ENCODE measurements at places on chromosomes 4 and X.

DNA sequence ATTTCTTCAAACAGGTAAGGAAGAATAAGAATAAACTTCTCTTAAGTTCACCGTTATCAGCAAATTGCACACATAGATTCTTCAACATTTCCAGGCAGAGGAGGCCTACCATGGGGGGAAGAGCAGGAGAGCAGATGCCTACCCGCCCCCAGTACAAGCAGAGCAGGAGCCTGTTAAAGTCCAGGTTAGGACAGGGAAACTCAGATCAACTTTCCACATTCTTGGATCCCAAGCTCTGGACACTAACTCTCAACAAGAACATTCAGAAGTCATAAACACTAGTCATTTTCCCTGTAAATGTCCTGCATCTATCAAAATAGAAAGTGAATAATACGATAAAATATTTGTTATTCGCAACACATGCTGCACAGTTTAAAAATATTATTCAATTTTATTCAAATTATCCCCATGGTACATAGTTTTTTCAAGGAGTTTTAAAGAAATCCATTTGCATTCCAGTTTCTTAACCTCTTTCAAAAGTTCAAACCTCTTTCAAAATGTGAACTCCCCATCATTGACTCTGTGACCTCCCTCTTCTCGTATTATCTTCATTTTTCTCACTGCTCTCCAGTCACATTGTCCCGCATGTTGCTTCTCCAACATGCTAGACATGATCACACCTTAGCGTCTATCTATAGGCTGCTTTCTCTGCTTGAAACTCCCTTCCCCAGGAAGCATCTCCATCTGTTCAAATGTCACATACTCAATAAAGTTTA is 185.2 kb upstream of the NEIL3 start:
- DNase-seq: no peak

DNA sequence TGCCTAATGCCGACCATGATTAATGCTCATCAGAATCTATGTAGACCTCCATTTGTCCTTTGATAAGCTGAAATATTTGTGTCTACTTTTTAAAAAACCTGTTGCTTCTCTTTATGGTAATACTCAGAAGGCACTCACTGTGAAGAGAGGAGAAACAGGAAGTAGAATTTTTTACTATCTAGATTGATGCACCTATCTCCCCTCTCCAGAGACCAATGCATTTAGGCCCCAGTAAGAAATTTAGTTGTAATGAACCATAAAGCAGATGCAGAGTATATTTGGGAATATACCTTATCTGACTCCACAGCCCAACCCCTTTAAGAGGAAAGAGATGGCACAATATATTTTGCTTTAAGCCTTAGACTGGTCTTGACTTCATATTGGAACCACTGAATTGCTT is 11.1 kb downstream of the TBL1X start:
- no peak for DNase-seq

- no peak for DNase-seq
Observed at GRCh38 chr4:183624548-183624947, 34.4 kb downstream of the RWDD4 start.

DNA sequence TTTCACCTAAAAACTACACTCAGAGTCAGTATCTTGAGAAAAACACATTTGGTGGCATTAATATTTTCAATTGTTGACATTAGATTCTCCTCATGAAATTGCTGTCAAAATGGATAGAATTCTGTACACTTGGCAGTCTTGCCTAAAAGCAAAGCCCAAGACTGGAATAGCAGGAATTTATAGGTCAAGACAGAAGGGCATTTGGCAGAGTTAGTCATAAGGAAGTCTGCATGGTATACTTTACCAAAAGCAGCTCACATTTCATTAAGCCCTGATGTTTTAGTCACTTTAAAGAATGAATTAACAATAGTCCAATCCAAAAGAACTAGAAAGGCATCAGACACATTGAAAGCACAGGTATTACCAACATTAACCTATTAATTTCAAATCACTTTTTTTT is 7.1 kb downstream of the CCDC160 start:
- DNase-seq: no peak

GRCh38 chrX:153501530-153501929 is 6.8 kb downstream of the BGN start:
- DNase-seq: no peak

DNA sequence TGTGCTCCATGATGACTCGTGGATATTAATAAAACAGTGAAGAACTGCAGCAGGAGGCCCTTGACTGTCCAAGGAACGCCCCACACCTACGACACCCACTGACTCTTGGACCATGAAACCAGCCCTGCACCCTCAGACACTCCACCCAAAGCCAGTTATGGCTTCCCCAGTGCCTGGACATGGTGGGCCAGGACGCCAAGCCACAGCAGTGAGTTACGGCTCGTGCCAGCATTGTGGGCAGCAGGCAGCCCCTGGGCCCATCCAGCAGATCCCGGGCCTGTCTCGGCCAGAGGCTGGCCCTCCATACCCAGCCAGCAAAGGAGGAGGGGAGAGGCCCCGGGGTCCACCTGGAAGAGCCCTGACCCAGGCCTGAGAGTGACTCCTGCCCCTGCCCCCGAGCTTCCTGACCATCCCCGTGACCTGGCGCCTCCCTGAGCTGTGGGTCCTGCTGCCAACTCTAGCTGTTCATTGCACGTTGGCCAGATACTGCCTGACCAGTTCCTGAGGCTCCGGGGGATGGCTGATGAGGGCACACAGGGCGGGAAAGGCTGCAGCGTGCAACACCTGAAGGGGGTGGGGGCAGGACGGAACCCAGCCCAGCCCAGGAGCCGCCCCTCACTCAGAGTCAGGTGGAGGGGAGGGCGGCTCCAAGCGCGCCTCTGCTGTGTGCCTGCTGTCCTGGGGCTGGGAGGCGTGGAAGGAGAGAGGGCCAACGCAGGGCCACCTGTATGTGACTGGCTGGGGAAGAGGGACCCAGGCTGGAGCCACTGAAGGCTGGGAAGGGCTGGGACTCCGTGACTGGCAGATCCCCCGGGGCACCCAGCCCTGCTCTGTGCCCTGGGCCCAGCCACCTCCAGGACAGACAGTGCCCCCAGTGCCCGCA is 739 bp downstream of the SLC49A3 start:
- DNase-seq: no peak

DNA sequence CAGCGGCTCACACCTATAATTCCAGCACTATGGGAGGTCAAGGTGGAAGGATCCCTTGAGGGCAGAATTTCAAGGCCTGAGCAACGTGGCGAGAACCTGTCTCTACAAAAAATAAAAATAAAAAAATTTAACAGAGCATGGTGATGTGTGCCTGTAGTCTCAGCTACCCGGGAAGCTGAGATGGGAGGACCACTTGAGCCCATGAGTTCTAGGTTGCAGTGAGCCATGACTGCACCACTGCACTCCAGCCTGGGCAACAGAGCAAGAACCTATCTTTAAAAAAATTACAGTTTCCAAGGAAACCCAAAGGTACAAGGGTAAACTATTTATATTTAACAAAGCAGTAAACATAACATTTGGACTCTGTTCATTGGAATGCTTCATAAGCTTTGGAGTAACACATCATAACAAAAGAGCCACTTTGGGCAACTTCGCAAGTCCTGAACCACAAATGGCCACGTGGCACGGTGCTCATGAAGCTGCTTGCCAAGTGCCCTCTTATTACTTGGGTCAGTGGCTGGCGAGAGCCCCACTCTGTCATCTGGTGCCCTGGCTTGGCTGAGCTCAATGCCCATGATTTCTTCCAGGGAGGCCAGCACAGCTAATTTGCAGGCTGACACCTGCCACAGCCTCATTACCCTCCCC is 165.6 kb downstream of the SH3KBP1 start:
- no peak for DNase-seq

GRCh38 chr4:165192500-165192898 is 14.9 kb upstream of the KLHL2 start:
- DNase-seq: no peak

DNA sequence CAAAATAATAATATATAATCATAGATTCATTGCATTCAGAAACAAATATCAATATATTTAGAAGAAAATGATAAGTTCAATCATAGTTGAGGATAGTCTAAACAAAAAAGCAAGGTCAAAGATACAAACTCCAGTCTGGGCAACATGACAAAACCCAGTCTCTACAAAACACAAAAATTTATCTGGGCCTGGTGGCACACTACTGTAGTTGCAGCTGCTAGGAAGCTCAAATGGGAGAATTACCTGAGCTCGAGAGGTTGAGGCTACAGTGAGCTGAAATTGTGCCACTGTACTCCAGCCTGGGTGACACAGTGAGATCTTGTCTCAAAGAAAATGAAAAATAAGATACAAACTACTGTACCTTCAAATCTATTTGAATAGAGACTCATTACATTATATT is 52.7 kb upstream of the ANXA10 start:
- DNase-seq: no peak

DNA sequence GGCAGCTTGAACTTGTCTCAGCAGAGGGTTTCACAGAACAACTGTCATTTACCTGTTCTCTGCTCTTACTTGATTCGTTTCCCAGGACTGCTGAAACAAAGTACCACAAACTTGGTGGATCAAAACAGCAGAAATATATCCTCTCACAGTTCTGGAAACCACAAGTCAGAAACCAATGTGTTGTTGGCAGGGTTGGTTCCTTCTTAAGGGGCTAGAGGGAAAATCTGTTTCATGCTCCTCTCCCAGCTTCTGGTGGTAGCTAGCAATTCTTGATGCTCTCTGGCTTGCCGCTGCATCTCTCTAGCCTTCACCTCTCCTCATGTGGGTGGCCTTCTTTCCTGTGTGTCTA is 4.7 kb downstream of the TLR8 start:
- DNase-seq: no peak

- DNase-seq: no peak
Observed at GRCh38 chr4:109873791-109874514, 26.0 kb downstream of the LRIT3 start.

- DNase-seq: no peak
Observed at GRCh38 chr4:7103607-7104365, 35.9 kb upstream of the GRPEL1 start.

DNA sequence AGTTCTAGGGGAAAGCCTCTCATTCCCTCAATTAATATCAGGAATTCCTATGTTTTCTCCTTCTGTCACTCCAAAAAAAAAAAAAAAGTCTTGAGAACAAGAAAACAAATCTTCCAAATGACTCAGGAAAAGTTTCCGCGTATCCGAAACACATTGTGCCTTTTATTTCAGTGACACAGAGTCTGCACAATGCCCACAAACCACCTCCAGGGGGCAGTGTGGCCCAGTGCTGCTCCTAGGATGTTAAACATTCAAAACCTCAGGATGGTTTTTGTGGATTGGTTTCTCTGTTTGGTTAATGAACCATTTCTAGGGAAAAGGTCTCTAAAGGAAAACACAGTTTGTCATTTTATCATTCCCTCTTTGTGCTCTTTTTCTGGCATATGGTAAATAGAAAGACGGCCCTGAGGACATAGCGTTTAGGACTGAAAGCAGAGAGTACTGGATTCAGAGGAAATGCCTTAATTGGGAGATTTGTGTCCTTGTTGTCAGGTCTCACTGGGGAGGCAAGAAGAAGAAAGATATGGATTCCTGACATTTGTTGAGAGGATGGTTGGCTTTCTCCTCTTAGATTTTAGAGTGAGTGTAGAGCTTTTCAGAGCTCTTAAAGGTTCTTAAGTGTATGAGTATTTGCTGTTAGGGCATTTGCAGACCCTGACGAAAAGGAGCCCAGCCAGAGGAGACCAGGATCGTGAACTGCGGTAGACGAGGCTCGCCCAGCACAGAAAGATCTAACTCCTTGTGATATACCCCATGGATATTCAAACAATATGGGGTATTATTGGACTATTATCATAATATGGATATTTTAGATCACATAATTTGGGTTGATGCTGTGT is 65.7 kb upstream of the MAP9 start:
- peak; percentile 52 for DNase-seq

DNA sequence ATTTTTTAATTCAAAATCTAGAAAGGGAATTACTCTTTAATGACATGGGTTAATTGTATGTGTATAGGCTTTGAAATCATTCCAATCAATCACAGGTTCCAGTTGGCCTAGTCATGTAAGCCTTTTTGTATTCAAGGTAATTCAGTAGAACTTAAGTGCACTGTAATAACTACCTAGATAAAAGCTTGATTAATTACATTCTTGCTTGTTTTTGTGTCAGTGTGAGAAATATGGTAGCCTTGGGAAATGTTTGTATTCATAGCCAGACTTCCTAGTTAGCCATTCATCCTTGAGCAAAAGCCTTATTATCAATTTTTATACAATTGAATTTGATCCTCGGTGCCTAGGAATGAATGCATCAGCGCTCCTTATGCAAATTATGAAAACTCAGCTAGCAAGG is 33.5 kb downstream of the TKTL2 start:
- DNase-seq: peak; percentile 81

GRCh38 chr4:42466273-42466844 is 69.1 kb downstream of the SHISA3 start:
- DNase-seq: no peak

DNA sequence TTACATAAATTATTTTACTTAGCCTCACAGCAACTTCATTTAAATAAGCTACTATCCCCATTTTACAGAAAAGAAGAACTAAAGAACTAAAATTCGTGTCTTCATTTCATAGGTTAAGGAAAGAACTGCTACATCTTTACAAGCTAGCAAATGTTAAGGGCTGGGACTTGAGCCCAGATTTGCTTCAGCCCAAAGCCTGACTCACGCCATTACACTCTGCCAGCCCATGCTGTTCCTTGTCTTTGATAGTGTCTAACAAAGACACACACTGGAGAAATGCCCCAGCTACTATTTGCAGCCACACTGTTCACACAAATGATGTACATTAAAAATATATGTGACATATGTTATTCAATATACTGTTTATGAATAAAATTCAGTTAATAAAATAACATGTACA is 29.0 kb upstream of the ERVMER34-1 start:
- DNase-seq: no peak

- DNase-seq: no peak
Observed at GRCh38 chrX:329291-329910, 10.8 kb upstream of the GTPBP6 start.

DNA sequence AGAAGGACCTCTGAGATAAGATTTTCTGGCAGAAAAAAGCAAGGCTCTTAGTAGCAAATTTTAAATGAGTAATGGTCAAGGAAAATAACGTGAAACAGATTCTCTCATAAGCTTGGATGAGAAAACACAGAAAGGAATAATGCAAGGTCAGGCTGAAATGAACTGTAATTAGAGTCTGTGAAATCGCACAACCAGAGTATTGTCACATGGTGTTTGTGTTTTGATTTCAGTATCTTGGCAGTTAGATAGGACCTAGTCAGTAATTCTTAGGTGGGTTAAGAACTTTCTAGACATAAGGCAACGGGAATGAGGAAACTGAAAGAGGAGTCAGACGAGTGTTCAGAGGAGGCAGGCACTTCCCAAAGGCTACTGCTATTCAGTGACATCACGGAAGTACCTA is 34.6 kb downstream of the LIMCH1 start:
- DNase-seq: no peak

GRCh38 chr4:185833055-185833598 is 21.1 kb upstream of the SORBS2 start:
- DNase-seq: no peak

DNA sequence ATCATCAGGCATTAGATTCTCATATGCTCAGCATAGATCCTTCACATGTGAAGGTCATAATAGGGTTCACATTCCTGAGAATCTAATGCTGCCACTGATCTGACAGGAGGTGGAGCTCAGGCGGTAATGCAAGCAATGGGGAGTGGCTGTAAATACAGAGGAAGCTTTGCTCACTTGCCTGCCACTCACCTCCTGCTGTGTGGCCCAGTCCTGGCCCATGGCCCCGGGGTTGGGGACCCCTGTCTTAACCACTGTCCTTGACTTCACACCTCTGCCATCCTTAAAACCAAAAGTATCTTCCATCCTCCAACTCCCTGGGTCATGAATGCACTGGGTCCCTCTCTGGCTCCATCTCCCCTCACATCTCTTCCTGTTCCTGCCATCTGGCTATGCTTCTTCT is 129.1 kb downstream of the HMX1 start:
- DNase-seq: no peak

Measured in NCI-H2081 (cell line).